ENCODE measurements at places on chromosomes 3 and 15. TPM values are rescaled to one million over a fixed set of nuclear protein-coding genes. Genes with fewer than 3 reads are reported as not detected.
A peak's percentile ranks its signal among the peaks of the same experiment; 100 is the strongest.

DNA sequence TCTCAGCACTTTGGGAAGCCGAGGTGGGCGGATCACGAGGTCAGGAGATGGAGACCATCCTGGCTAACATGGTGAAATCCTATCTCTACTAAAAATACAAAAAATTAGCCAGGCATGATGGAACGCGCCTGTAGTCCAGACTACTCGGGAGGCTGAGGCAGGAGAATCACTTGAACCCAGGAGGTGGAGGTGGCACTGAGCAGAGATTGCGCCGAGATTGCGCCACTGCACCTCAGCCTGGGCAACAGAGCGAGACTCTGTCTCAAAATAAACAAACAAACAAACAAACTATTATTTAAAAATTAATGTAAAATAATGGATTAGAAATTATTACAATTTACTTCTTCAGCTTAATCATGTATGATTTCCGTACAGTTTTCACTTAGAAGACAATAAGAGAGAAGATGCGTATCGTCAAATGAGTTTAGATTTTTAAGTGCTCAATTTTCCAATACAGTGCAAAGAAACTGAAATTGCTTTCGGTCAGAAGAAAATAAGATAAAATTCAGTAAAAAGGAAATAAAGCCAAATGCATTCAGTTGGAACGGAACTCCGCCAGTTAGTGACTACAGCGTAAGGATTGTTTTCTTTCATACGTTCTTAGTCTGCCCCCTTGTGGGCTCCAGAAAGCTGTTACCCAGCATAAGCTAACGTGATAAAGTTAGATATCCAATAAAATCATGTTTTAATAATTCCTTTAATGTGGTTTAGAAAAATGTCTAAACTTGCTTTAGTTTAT is 24.8 kb downstream of the AADAC start:
- peak; percentile 2 for DNase-seq

DNA sequence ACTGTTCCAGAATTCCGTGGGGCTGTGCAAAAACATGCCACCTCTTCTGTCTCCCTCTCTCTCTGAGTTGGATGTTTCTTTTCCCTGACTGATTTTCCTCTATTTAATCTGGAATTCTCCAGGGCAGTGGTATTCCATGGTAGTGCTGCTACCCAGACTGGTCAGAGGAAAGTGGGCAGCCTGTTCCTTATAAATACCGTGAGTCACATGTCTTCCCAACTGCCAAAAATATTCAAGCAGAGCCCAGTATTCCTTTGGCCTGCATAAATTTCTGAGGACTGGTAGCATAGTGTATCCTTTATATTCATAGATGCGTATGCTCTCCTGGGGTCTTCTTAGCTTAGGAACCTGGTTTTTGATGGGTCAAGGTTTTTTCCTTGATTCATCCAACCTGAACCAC is 40.9 kb downstream of the CEMIP start:
- DNase-seq = no peak

DNA sequence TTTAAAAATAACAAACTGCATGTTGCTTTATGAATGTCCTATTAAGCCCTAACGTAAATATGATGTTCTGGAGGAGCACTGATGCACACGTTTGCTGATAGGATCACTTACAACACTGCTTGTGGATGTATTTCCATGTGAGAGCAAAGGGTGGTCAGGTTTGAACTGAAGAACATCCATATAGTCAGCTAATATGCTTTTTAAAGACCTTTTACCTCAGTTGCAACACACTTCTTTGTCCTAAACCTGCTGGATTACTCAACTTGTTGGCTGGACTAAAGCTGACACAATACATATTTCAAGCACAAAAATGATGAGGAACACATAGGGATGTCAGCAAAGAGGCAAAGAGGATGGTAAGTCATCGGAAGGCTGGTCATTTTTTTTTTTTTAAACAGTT is 186.6 kb downstream of the TIGIT start:
- DNase-seq = no peak

GYG1 gene
- total RNA-seq = 22.4 TPM

GRCh38 chr3:116005404-116005803 is 382.1 kb downstream of the GAP43 start:
- no peak for DNase-seq

SACM1L gene
- 33.0 TPM for total RNA-seq

SNAP23 gene
- 56.8 TPM for total RNA-seq

DNA sequence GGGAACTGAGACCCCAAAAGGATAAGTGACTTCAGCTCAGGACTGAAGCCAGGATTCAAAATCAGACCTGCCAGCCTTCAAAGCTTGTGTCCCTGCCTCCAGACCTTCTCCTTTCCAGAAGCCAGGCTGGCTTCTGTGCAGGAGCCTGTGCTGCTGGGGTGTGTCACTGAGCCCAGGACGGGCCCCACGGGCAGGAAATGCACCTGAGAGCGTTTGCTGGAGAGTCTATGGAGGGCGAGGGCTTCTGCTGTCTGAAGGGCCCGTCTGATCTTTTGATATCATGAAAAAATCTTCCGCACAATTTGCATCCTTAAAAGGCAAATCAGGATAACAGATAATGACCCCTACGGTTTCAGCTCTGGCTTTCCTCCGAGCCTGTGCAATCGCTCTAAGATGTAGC is 125.4 kb downstream of the FAM43A start:
- no peak for DNase-seq
